Hair follicle dermal papilla cell (primary cell): ENCODE measurements at places on chromosomes 2 and 18. TPM values are rescaled to one million over a fixed set of nuclear protein-coding genes. Genes with fewer than 3 reads are reported as not detected.

The CCDC85A gene
- 2.9 and 3.4 TPM in 2 replicates for total RNA-seq

The NAT8 gene
- not detected in 2 replicates for total RNA-seq

The LDLRAD4 gene
- total RNA-seq = 0.12 and 0.65 TPM in 2 replicates

The KHK gene
- 0.32 and 0.36 TPM in 2 replicates for total RNA-seq

The SERPINB2 gene
- 18.2 and 19.6 TPM in 2 replicates for total RNA-seq

The PLEKHH2 gene
- total RNA-seq = 5.6 and 11.4 TPM in 2 replicates

The BARD1 gene
- total RNA-seq = 30.1 and 53.9 TPM in 2 replicates

The COL4A3 gene
- total RNA-seq = 0.12 TPM in 1 of 2 replicates, not detected in the other

The MGAT4A gene
- 0.16 and 0.24 TPM in 2 replicates for total RNA-seq

The TMEM37 gene
- 0.32 TPM in 1 of 2 replicates, not detected in the other for total RNA-seq

The SP9 gene
- under 0.01 and 0.12 TPM in 2 replicates for total RNA-seq

The SNORC gene
- total RNA-seq = 1.3 and 1.5 TPM in 2 replicates

The RAB12 gene
- total RNA-seq = 48.2 and 55.7 TPM in 2 replicates

The ECEL1 gene
- total RNA-seq = not detected in 2 replicates

The MAPRE3 gene
- 3.4 and 6.0 TPM in 2 replicates for total RNA-seq

The C2orf80 gene
- not detected in 2 replicates for total RNA-seq

The MDH1B gene
- 1.2 and 1.8 TPM in 2 replicates for total RNA-seq

The MC4R gene
- total RNA-seq = 0.36 TPM in 1 of 2 replicates, not detected in the other

The CCDC121 gene
- 0.81 and 0.85 TPM in 2 replicates for total RNA-seq

The CAPG gene
- 148 and 262 TPM in 2 replicates for total RNA-seq

The ASB18 gene
- total RNA-seq = not detected in 2 replicates

The SERPINB13 gene
- total RNA-seq = not detected in 2 replicates
